ENCODE measurements at places on chromosomes 11 and 22.

GRCh38 chr22:45425101-45425500, 11.6 kb downstream of the RIBC2 start:
- H3K36me3 ChIP-seq, result no peaks in the 10 kb centered on the region
- H3K4me1 ChIP-seq, result no peaks in the 10 kb centered on the region
- H3K4me3 ChIP-seq, result no peak overlapping the region
- DNase-seq, result no peak
- H3K27me3 ChIP-seq, result no peaks in the 10 kb centered on the region

DNA sequence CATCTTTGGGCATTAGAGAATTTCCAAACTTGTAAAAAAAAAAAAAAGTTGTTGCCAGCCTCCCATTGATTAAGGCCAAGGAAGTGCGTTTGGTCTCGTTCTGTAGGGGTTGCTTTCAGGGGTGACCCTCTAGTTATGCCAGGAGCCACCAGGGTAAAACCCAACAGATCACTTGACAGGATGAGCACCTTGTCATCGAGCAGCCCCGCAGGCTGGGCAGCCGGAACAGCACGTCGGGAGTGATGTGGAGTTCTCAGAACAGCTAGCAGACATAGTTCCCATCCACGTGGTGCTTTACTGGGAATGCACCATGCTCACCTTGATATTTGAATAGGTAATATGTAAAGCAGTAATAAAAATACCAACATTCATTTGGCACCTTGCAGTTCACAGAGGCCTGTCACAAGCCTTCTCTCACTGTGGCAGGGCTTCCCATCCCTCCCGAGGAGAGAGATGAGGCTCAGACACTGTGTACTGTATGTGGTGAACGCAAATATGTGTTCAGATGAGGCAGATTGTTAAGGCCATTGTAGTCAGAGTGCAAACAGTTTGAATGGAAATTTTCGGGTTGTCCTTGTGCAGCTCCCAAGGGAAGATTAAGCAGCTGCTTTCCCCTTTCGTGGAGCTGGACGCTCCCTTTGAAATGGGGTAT, 70.9 kb upstream of the SORL1-AS1 start:
- no peaks in the 10 kb centered on the region for H3K4me1 ChIP-seq
- DNase-seq, result no peak

GRCh38 chr11:93741882-93742226, 382 bp downstream of the C11orf54 start:
- peak overlapping the region; percentile 20 for H3K27ac ChIP-seq
- peak; percentile 66 for DNase-seq
- no peaks in the 10 kb centered on the region for H3K27me3 ChIP-seq
- no peaks in the 10 kb centered on the region for H3K4me1 ChIP-seq
- H3K4me3 ChIP-seq, result peak overlapping the region; percentile 96

GRCh38 chr11:78802058-78802761, 227.5 kb upstream of the NARS2 start:
- no peak overlapping the region for H3K27ac ChIP-seq
- peaks cover 16% of the 10 kb centered on the region for H3K4me1 ChIP-seq
- H3K36me3 ChIP-seq, result no peaks in the 10 kb centered on the region
- H3K4me3 ChIP-seq, result no peak overlapping the region

DNA sequence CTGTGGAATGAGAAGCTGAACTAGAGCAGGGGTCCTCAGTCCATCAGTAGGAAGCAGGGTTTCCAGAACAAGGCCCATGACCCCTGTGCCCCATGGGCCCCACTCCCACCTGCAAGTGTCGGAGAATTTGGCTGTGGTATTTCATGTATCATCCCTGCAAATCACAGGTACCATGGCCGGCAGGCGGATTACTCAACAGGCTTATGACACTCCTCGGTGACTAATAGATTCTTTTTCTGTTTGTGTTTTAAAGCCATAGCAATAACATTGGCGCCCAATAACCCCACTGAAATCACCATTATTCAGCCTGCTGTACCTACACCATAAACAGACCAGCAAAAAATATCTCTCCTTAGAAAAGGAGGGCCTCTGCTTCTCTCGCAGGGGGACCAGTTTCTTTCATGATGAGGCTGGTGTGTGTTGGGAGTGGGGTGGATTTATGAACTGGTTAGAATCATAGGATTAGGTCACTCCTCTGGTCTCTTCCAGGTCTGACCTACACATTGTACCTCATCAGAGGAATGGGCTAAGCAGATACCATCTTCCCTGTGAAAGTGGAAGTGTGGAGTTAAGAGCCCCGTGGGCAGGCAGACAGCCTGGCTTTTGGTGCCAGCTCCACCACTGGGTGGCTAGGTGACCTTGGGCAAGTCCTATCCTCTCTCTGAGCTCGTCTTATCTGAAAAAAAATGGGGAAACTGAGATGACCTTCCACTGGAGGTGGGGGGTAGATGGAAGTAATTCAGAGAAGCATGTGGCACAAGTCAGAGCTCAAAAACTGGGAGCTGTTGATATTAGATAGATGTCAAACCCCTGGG, 60.2 kb upstream of the WNT11 start:
- no peaks in the 10 kb centered on the region for H3K4me1 ChIP-seq
- no peaks in the 10 kb centered on the region for H3K27me3 ChIP-seq
- no peaks in the 10 kb centered on the region for H3K36me3 ChIP-seq
- no peak for DNase-seq
